ENCODE measurements at places on chromosomes 16 and 17. TPM values are rescaled to one million over a fixed set of nuclear protein-coding genes. Genes with fewer than 3 reads are reported as not detected.
A peak's percentile ranks its signal among the peaks of the same experiment; 100 is the strongest.

Gene CLEC3A
- total RNA-seq, result not detected

Gene CLEC10A
- total RNA-seq, result not detected

Gene ABCA9
- not detected for total RNA-seq

Gene IGF2BP1
- total RNA-seq, result 249 TPM

Gene SLC13A2
- total RNA-seq, result not detected

Gene C1QBP
- total RNA-seq, result 478 TPM

Gene OR3A3
- total RNA-seq, result not detected

Gene CASKIN2
- 21.5 TPM for total RNA-seq

Gene MPP3
- total RNA-seq, result 6.6 TPM

Gene IRX5
- 0.07 TPM for total RNA-seq

Gene NF1
- total RNA-seq, result 49.7 TPM

Gene GUCY2D
- total RNA-seq, result not detected

DNA sequence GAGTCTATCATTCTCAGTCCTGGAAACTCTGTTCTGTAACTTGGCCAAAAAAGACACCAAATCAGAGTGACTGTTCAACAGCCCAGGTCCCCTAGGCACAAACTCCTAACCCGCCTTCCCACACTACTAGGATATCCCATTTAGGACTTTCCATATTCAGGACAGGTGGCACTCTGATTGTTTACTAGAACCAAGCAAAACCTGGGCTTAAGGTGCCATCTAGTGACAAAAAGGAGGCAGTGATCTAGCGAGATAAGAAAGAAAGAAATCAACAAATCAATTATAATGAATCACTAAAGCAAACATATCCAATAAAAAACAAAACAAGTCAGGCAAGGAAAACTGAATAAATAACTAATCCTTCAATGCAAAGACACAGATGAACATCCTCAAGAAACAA, 203.9 kb downstream of the CEP112 start:
- peak; percentile 86 for DNase-seq

GRCh38 chr16:54070789-54071343, 215.7 kb downstream of the IRX3 start:
- DNase-seq, result no peak

- no peak for DNase-seq
These were observed 3.2 kb downstream of the NDE1 start for GRCh38 chr16:15653227-15653626.

GRCh38 chr17:82859431-82860403, 19.9 kb upstream of the ZNF750 start:
- DNase-seq, result no peak

DNA sequence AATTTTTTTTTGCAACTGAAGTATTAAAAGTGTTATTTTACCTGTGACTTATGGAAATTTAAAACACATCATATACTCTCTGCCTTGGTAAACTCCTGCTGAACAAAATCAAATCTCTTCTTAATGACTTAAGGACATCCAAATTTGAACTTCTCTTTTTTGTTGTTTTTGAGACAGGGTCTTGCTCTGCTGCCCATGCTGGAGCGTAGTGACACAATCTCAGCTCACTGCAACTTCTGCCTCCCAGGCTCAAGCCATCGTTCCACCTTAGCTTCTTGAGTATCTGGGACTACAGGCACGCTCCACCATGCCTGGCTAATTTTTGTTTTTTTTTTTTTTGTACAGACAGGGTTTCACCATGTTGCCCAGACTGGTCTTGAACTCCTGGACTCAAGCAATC, 56.1 kb downstream of the SKAP1 start:
- no peak for DNase-seq

DNA sequence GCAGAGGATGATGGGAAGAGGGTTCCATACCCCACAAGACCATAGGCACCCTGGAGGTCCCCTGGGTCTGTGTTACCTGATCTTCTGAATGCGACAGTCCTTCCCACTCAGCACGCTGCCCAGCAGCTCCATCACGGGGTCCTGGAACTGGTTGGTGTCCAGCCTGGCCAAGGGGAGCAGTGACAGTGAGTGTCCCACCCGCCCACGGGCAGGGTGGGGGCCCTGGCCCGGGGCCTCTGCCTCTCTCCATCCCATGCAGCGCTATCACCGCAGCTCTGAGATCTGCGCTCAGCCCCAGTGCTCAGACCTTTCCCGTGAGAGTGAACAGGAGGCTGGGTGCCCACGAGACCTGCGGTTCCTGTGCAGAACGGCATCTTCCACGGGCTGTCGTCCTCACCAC, 15.6 kb downstream of the NLRC3 start:
- DNase-seq, result no peak

DNA sequence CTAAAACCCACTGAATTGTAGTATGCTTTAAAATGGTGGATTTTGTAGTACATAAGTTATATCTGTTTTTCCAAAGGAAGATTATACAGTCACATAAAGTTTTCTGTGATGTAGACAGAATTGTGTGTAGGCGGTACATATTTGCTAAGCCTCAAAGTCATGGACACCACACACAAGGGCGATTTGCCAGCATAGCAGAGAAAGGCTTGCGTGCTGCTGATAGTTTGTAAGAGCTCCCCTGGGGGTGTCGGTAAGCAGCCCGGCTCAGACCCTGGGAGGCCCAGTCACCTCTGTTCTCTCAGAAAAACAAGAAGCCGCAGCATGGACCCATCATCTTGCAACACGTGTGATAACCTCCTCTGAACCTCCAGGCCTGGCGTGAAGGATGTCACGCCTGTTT, 38.3 kb upstream of the AKTIP start:
- no peak for DNase-seq

- no peak for DNase-seq
These were observed 41.9 kb downstream of the JPH3 start for GRCh38 chr16:87644186-87644585.

DNA sequence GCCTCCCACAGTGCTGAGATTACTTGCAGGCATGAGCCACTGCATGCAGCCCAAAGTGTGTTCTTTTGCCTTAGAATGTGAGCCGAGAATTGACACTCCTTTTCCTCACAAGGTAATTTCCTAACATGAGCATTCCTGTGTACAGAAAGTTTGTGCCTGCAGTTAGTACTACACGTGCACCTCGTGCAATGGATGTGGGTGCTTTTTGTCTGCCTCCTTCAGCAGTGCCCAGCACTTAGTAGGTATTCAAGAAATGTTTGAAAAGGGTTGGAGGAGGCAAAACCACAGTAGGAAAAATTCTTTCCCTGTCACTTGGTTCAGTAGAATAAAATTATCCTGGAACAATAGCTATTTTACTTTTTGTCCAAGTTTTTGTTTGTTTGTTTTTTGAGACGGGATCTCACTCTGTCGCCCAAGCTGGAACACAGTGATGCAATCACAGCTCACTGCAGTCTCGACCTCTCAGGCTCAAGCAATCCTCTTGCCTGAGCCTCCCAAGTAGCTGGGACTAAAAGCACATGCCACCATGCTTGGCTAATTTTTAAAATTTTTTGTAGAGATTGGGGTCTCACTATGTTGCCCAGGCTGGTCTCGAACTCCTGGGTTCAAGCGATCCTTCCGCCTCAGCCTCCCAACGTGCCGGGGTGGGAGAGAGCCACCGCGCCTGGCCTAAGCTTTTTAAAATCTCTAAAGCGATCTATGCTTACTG, 2.4 kb downstream of the NDE1 start:
- no peak for DNase-seq

GRCh38 chr16:78605548-78606101, 506.2 kb downstream of the WWOX start:
- DNase-seq, result no peak

DNA sequence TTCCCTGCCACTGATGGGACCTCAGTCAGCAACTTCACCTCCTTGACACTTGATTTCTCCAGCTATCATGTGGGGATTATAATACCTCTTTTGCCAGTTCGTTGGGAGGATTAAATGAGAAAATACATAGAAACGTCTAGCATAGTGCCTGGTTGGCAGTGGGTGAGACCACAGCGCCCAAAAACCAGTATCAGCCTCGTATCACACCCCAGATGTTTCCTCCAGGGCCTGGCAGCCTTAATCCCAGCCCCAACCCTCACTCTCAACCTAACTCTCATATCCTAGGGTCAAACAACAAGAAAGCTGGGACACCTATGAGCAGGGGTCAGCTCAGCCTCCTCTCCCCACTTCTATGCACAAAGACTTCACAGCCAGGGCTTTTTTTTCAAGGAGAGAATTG, 14.0 kb upstream of the C16orf78 start:
- no peak for DNase-seq

- no peak for DNase-seq
These were observed 1.3 kb upstream of the RDM1 start for GRCh38 chr17:35931794-35932425.

- DNase-seq, result peak; percentile 73
These were observed at the start of gene RAI1 for GRCh38 chr17:17681187-17681743. Gene RAI1, plus strand, starts transcription at chr17:17681458. Its CDS starts 111,491 bp downstream, at chr17:17792949.

GRCh38 chr16:9755081-9755480, 427.1 kb downstream of the GRIN2A start:
- peak; percentile 30 for DNase-seq

- peak; percentile 93 for DNase-seq
These were observed 16.6 kb downstream of the COPRS start for GRCh38 chr17:31842195-31843069.

GRCh38 chr17:31388770-31389656, 2.5 kb upstream of the RAB11FIP4 start:
- DNase-seq, result peak; percentile 76

DNA sequence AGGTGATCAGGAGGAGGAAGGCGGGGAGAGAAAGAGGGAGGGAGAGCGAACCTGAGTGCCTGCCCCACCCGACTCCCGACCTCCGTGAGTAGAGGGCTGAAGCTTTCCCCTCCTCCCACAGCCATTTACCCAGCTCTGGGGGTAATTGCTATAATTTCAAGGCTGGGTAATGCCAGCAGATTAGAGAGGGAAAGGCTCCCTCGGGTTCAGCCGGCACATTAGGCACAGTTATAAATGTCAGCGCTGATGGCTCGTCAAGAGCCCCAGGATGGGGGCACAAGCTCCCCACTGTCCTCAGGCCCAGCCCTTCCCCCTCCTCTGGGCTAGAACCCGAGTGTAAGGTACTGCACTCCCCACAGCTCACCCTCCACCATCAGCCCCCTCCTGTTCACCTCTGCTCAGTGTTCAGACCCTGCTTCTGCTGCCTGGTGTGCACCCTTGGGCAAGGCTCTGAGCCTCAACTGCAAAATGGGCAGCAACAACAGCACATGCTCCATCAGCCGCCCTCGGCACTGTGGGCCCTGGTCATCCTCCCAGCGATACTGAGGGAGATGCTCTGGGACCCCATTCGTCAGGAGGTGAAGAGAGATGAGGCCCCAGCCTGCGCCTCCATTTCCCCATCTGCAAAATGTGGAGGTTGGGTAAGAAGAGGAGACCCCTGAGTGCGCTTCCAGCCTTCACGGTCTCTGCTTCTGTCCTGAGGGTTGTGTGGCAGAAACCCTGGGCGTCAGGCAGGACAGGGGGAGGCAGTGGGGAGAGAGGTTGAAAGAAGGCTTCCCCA, 77.2 kb downstream of the NT5M start:
- DNase-seq, result no peak

GRCh38 chr17:76204277-76204676, 36.0 kb downstream of the RNF157 start:
- no peak for DNase-seq

- no peak for DNase-seq
These were observed 17.8 kb downstream of the MBTPS1 start for GRCh38 chr16:84098939-84099338.

DNA sequence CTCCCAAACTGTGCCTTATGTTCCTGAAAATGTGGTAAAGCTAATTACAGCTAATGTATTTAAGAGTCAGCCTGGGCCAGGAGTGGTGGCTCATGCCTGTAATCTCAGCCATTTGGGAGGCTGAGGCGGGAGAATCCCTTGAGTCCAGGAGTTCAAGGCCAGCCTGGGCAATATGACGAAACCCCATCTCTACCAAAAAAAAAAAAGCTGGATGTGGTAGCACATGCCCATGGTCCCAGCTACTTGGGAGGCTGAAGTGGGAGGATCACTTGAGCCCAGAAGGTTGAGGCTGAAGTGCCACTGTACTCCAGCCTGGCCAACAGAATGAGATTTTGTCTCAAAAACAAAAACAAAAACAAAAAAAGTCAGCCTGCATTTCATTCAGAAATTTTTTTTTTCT, 33.2 kb upstream of the C17orf78 start:
- DNase-seq, result no peak

GRCh38 chr16:48247311-48247710, at the start of gene ABCC11:
Gene ABCC11, minus strand, starts transcription at chr16:48247539. Its CDS starts 15,618 bp downstream, at chr16:48231921.
- DNase-seq, result no peak

DNA sequence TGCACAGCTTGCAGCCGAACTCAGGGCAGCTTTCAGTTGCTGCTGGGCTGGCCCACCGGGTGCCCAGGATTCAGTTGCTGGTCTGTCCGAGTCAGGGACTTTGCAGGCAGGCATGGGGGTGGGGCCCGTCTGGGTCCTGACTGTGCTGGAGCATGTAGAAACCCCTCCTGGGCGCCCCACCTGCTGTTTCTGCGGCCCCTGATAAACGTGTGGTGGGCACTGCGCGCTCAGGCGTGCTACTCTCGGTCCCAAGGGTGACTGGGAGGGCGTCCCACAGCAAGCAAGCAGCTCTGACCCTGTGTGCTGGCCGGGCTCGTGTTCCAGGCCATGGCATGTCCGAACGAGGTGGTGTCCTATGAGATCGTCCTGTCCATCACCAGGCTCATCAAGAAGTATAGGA, 12.6 kb downstream of the TSC2 start:
- DNase-seq, result no peak

GRCh38 chr16:57962046-57962445, 8.9 kb downstream of the CNGB1 start:
- no peak for DNase-seq

DNA sequence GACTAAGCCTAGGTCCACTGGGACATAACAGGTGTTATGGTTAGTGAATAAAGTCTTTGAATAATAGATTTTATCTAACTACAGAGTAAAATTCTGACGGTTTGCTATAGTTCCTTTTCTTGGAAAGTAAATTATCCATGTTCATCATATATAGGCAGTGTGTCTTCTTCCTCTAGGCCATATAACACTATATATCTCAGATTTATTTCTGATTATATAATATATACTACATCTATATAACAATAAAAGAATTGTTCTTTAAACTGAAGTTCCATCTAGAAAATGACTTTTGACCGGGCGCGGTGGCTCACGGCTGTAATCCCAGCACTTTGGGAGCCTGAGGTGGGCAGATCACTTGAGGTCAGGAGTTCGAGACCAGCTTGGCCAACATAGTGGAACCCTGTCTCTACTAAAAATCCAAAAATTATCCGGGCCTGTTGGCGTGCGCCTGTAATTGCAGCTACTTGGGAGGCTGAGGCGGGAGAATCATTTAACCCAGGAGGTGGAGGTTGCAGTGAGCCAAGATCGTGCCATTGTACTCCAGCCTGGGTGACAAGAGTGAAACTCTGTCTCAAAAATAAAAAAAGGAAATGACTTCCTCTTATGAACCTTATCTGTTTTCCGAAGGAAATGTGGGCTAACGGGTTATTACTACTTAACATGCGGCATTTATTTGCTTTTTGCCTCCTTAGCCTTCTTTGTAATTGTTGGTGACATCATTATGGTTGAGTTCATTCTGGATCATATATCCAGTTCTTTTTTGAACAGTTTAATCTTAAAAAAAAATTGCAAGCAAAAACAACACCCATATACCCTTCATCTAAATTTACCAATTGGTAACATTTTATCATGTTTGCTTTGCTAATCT, 29.2 kb downstream of the NOL11 start:
- DNase-seq, result no peak

- DNase-seq, result peak; percentile 17
These were observed 5.7 kb downstream of the FN3K start for GRCh38 chr17:82740906-82741759.

- DNase-seq, result no peak
These were observed 39.2 kb upstream of the CES5A start for GRCh38 chr16:55914383-55914782.

- DNase-seq, result no peak
These were observed 158.8 kb downstream of the PRKCB start for GRCh38 chr16:23994615-23995014.

GRCh38 chr17:49107211-49107557, 25.4 kb upstream of the B4GALNT2 start:
- DNase-seq, result no peak

Data from GM23338 (cell line).